Activated naive CD4-positive, alpha-beta T cell treated with anti-CD3 and anti-CD28 coated beads, Interleukin-2, amount 50 U/mL, for 16 hours (primary cell): ENCODE measurements at places on chromosomes 6 and 20.

DNA sequence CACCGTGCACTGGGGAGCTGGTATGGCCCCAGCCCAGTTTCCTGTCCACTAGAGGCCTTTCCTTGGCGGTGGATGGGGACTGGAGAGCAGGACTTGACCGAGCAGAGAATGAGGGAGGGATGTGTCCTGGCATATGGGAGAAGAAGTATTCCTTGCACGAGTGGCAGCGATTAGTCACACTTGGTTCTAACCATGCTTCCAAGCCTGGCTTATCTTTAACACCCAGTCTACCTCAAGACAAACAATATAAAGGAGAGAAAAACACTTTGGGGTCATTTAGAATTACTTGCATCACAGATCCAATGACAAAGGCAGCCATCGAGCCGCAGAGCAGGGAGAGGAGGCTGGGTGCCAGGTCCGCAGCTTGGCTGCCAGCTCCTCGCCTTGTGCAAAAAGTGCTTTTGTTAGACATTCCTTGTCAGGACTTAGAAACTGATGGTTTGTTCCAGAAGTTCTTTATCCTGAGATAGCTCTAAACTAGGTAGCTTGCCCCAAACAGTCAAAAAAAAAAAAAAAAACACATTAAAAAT lies 214.9 kb upstream of the GMDS start:
- no peak for DNase-seq

- no peak for DNase-seq
Measured at GRCh38 chr20:57621421-57622200, 1.4 kb upstream of the ZBP1 start.

DNA sequence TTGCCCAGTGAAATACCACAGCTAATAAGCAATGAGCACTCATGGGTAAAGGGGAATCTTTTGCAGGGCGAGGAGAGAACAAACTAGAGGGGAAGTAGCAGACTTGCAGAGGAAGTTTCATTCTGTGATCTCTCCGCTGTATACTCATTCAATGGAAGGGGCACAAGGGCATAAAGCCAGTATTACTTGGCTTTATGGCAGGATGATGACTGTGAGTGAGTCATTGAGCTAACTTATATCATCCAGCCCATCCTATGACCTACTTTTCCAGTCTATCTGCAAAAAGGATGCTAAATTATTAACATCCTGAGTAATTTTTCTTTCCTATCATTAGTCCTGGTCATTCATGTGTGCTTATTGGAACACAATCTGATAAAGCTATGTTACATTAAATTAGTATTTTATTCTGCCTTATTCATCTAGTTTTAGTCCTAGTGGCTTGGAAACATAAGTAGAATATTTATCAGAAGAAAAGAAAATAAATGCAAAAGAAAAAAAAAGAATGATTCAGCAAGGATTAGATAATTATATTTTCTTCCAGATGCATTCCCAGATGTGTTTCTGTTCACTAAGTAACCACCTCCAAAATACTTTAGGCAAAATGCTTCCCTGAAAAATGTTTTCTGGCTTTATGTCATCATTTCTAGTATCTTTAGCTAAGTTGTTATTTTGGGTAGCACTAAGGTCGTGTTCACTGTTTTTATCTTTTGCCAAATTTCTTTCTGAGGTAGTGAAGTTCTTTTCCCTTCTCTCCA lies 471.7 kb downstream of the CDKAL1 start:
- no peak for DNase-seq

DNA sequence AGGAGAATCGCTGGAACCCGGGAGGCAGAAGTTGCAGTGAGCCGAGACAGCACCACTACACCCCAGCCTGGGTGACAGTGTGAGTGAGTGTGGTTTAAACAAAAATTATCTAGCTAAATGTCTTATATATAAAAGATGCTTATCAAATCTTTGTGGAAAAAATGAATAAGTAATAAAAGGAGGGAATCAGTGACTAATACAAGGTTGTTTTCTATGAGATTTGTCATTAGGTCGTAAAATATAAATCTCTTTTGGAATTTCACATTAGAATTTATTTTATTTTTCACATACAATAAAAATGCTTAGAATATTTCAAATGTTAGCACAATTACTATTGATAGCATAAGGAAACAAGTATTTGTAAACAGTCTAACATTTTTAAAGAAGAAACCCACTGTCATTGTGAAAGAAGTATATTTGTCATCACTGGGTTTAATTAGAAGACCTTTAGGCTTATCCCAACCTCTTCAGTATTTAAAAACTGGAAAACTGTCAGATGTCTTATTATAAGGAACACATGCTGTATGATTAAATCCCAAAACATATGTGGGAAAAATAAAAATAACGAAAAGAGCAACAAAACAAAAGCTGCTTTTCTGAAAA lies 47.1 kb downstream of the ASCC3 start:
- DNase-seq: no peak

- DNase-seq: no peak
Measured at GRCh38 chr6:129992881-129993280, 25.5 kb upstream of the L3MBTL3 start.

DNA sequence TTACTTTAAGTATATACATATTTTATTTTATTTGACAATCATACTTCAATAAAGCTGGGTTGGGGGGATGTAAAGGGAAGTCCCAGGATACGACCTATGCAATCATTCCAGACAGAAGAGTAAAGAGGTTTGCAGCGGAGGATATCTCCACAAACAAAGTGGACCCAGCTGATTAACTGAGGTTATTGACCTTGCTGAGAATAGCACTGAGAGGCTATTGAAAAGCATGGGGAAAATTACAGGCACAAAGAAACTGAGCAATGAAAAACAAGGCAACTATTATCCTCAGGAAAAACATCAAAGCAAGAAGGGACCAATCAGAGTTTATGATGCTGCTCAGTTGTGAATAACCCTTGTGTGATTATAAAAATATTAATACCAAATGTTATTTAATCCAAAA lies 32.6 kb downstream of the SERPINB1 start:
- no peak for DNase-seq

- DNase-seq: no peak
Measured at GRCh38 chr6:96917098-96917497, 7.4 kb upstream of the KLHL32 start.

DNA sequence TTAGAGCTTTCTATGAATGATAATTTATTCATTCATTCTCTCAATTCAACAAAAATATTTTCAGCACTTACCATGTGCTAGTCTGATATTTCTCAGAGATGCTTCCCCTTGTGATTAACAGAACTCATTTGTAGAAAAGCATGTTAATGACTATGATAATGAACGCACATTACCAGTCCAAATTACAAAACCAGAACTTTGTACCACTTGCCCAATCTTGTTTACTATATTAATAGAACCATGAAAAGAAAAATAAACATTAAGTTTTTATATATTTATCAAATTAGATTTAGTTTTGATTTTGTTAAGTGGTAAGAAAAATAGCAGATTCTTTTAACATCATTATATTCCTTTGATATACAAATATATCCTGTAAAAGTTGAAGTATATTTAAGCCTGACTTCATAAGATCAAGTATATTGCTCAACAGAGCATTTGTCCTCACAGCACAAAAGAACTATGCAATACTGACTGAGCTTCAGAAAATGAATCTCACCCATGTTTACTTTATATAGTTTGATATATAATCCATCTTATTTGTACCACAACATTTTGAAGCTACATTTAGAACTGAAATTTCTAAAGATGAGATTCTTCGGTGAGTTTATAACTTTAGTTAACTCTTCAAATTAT lies 48.9 kb downstream of the TMEM244 start:
- DNase-seq: no peak

GRCh38 chr20:62758226-62758912 lies 37.9 kb upstream of the MRGBP start:
- DNase-seq: no peak

GRCh38 chr6:3888153-3888957 lies 39.2 kb downstream of the FAM50B start:
- DNase-seq: no peak
